Cortex of kidney (tissue), 1 donor: ENCODE measurements at places on chromosomes 6 and 20.

GRCh38 chr6:8102122-8102958 lies at the start of gene EEF1E1:
TSS of gene EEF1E1 (minus strand) at chr6:8102548. CDS start at chr6:8102521, 27 bp downstream.
- peak; percentile 39 for DNase-seq

DNA sequence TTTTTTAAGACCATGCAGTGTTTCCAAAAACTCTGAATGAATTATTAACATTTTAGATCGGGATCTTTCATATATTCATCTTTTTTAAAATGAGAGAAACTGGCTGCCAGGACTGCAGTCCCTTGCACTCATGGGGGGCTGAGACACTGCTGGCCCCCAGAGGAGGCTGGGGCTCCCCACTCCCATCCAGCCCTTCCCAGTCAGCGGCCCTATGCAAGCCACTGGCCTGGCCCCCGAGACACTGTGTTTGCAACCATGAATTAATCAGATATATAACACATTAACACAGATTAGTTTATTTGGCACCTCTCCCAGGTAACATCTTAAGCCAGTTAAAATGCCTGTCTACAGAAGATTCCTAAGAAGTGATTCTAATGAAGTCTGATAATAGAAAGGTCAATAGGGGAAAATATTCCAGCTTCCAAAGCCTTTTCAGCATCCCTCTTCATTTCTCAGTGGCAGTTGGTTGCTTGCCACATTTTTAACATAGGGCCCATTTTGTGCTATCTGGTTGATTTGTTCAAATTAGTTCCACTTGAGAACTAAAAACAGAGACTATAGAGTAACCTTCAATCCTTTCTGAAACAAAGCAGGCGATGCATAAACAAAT lies 184.4 kb upstream of the FBXL4 start:
- no peak for DNase-seq

- no peak for DNase-seq
These were observed 39.8 kb upstream of the TAGAP start for GRCh38 chr6:159084493-159085091.

DNA sequence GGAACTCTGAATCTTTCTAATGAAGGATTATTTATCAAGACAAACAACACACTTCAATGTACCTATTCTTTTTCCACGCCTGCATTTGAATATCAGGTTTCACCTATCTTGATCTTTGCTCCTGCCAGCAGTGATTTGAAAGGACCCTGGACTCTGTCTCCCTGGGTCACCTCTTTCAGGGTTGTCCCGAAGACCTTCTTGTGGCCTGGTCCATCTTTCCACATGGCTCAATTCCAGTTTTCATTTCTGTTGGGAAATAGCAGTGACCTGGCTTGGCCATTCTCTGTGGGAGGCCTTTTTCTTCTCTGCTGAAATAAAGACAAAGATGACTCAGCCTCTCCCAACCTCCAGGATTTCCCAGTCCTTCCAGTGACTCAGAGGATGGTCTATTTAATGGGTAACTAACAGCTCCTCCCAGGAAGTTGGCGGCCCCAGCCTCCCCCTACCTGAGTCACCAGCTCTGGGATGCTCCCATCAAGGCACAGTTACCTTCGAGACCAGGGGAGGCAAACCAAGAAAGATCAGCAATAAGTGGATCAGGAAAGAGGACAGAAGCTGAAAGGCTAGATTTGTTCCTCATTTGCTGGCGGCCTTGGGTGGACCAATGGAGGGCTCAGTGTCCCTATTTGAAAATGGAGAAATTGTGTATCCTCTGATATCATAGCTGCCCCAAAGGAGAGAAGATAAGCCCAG lies 120.2 kb upstream of the RNF24 start:
- DNase-seq, result no peak

DNA sequence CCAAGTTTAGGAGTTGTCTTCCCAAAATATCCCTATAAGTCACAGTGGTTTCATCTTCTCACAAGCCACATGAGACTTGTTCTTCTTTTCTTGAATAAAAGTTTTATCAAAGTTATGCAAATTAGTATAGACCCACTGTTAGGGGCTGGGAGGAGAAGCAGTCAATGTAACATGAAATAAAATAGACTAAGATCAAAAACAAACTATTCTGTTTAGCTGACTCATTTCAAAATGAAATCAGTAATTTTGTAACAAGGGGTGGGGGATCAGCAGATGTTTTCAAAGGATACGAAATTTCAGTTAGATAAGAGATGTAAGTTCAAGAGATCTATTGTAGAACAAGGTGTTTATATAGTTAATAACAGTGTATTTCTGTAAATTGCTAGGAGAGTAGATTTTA lies 339.6 kb upstream of the PRDM1 start:
- no peak for DNase-seq

DNA sequence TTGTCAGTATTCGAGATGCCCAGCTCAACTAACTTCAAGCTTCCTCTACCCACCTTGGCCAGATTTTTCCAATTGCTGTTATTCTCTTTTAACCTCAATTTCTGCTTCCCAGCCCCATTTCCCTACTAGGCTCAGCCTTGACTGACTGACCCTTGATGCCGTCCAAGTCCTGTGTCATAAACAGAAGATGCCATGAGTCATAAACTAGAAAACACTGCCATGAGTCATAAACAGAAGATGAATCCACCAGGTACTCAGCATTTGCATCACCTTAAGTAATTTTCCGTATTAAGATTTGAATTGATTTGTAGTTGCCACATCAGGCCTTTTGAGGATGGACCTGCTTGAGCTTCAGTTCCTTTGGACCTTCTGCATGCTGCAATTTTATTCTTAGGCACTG lies 123.8 kb downstream of the FAM83B start:
- DNase-seq, result no peak

GRCh38 chr6:135250751-135251497 lies 69.8 kb downstream of the MYB start:
- DNase-seq, result no peak

- no peak for DNase-seq
These were observed 312.1 kb downstream of the GMDS start for GRCh38 chr6:1933292-1933691.

GRCh38 chr6:124888581-124889371 lies 73.5 kb upstream of the RNF217 start:
- no peak for DNase-seq

GRCh38 chr6:16436550-16436949 lies 198.2 kb downstream of the GMPR start:
- no peak for DNase-seq

DNA sequence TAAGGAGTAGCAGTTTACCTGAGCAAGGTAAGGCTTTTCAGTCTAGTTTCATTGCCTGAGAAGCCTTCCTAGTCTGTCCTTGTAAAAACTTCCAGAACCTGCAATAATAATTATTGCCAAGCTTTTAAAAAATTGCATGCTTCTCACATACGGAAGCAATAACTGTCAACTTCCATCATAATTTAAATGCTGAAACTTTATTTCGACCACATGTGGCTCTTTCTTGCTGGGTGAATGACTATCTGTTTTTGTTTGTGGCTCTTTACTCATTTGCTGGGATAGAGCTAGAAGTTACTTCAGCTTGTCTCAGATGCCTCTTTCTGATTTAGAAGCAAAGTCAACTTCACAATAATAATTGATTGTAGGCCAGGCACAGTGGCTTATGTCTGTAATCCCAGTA lies 95.9 kb upstream of the COL21A1 start:
- DNase-seq, result no peak

GRCh38 chr20:35353646-35354045 lies 58.1 kb downstream of the UQCC1 start:
- DNase-seq, result no peak

GRCh38 chr20:46199198-46199597 lies 81.1 kb downstream of the CD40 start:
- no peak for DNase-seq

- no peak for DNase-seq
These were observed 276.4 kb downstream of the TAF4 start for GRCh38 chr20:61789329-61789728.

GRCh38 chr6:111242452-111242851 lies 155.1 kb downstream of the SLC16A10 start:
- DNase-seq, result no peak

- no peak for DNase-seq
These were observed 14.1 kb downstream of the FKBP5 start for GRCh38 chr6:35674594-35674993.

- no peak for DNase-seq
These were observed 6.3 kb downstream of the CCR6 start for GRCh38 chr6:167129159-167129558.

DNA sequence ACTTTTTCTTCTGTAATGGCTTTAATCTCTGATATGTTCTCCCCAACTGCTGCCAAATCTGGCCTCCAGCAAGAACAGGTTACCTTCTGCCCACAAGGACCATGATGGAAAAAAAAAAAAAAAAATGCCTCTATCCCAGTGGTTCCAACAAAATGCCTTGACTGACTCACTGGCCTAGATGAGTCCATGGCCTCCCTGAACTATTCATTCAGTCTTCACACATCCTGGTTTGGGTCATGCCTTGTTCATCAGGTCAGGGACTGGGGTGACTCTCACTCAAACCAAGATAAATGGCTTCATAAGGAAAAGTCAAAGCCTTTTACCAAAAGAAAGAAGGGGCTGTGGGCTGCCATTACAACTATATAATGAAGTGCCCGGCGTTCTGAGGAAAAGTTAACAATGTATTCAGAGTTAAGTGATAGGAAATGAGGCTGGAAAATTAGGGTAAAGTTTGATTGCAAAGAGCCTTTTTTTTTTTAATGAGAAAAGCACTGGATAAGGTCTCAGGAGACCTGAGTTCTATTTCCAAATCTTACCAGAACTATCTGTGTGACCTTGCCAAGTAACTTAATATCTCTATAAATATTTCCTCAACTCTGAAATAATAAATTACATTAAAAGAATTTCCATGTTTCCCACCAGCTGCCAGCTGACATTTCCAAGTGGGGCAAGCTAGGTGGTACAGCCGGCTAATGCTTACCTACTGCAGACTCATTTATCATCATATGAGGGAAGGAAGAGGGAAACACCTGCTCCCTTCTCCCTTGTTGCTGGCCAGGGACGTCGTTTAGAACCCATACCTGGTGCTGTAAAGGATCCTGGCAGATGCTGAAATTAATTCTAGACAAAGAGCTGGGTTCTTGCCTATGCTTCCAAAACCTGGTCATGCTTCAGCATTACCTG lies 380.0 kb upstream of the MARCKS start:
- DNase-seq, result no peak

DNA sequence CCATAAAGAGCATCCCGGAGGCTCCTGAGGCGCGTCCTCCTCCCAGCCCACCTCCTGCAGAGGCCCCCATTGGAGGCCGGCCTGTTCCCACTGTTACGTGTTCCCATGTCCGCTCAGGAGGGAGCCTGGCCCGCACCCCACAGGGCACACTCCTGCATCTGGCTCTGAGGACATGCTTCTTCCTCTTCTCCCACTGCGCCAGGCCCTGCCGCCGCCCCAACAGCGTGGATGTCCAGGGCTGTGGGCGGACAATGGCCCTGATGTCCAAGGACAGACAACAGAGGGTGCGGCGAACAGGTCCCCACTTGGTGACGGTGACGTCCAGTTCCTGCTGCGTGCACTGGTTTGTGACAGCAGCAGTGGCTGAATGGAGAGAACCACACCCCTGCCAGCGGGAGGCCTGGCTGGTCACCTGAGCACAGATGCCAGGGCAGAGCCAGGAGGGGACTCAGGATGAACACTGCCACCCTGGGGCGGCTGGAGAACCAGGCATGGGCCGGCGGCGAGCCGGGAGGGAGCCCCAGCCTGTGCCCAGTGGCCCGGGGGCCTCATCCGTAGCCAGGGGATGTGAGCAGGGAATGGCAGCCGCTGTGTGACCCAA lies 26.6 kb downstream of the FRMD1 start:
- no peak for DNase-seq

- DNase-seq, result no peak
These were observed 580.0 kb upstream of the ZNF337 start for GRCh38 chr20:26276554-26277210.

GRCh38 chr6:33552252-33552651 lies 27.8 kb downstream of the BAK1 start:
- DNase-seq, result no peak

- DNase-seq, result no peak
These were observed 5.9 kb downstream of the NUDT3 start for GRCh38 chr6:34386316-34387137.

DNA sequence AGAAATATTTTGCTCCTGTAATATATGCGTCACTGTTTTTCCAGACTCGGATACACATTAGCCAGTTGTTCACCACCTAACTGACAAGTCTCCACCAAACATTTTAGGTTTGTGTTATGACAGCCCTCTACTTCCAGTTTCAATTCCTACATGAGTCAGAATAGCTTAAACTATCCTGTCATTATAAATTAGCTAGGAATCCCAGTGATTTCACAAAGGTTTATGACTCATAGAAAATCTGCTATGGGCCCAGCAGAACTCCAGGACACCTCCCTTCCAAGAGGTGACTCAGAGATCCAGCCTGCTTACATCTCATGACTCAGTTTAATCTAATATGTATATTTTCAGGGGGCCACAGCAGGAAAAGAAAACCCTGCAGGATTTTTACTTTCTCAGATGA lies 17.4 kb upstream of the PLCB4 start:
- no peak for DNase-seq

DNA sequence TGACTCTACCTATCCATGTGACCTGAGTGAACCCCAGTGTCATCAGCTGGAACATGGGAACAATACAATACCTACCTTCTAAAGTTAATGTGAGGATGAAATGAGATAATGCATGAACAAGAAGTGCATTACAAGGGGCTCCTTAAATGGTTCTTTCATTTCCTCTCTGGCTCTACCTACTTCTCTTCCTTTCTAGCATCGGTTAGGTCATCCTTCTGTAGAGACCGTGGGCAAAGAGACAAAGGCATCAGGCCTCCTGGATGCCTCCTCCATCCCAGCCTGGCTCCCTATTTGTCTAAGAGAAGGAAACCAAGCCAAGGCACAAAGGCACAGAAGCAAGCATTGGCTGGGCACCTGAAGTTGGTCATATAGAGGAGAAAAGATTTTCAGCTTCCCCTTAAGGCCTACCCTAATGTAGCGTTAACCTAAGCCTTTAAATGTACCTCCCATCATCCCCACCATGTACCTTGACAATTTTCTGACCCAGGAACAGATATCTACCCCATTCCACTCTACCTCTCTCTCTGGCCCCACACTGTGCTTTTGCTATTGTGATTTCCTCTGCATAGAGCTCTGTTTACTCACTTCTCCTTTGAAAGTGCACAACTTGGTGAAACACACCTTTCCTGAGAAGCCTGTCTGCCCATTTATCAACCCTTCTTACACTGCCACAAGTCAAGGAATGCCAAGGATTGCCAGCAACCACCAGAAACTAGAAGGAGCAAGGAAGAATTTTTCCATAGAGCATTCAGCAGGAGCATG lies 86.6 kb downstream of the GCLC start:
- no peak for DNase-seq

- no peak for DNase-seq
These were observed 4.5 kb downstream of the TP53INP2 start for GRCh38 chr20:34708621-34709043.

- DNase-seq, result no peak
These were observed 37.4 kb downstream of the RCAN2 start for GRCh38 chr6:46453741-46454316.
